Activated CD8-positive, alpha-beta T cell treated with anti-CD3 and anti-CD28 coated beads for 36 hours (primary cell): ENCODE measurements at places on chromosomes 6 and 20.

DNA sequence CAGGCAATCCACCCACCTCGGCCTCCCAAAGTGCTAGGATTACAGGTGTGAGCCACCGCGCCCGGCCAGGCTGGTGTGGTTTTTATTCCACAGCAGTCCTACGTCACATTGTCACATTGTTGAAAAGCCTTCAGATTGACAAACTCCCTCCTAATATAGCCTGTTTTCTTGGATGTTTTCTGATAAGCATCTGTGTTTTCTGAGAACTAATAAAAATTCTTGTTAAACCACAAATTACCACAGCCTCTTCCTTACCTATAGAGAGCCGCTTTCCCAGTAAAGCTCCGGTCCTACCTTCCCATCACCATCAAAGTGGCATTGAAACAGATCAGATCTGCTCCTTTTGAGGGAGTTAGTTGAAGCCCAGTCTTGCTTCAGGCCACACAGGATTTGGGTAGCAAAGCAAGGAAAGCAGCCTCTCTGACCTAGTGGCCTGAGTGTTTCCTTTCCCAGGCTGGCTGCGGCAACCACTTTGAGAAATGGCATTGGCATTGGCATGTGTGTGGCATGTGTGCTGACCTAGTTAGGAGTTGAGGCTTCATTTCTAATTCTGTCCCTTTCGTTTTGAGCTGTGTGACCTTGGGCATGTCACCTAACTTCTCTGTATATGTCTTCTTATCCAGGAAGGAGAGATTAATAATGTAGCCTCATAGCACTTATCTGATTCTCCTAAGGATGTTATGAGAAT, 1.7 kb upstream of the PKIG start:
- no peak for DNase-seq

- DNase-seq: no peak
Measured at GRCh38 chr20:5046656-5047339, 45.5 kb upstream of the SLC23A2 start.

DNA sequence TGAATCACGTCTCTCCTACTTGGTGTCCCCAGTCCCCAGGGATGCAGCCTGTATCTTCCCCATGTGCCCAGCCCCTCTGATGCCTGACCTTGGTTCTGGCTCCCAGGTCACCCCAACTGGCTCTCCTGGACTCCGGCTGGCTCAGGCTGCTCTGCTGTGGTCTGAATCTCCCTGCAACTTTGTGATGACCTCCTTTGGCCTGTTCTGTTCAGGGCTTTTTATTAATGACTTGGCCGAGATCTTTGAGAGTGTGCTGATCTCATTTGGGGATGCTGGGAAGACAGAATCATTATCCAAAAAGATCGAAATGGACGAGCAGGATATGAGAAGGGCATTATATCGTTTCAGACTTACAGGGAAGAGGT, 67.4 kb downstream of the IGF2R start:
- DNase-seq: no peak

GRCh38 chr6:447381-448165, 56.0 kb downstream of the IRF4 start:
- DNase-seq: peak; percentile 66

GRCh38 chr6:140156131-140156530, 781.7 kb upstream of the CITED2 start:
- no peak for DNase-seq

DNA sequence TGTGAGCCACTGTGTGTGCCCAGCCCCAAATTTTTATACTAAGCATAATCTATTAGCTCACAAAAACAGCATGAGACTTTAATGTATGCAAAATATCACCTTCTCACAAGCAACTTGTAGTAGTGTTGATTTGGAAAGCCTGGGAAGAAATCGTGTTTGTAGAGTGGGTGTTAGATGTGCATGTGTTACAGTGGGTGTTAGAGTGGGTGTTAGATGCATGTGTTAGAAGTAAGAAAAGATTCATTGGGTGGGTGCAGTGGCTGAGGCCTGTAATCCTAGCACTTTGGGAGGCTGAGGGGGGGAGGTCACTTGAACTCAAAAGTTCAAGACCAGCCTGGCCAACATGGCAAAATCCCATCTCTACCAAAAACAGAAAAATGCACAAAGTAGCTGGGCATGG, 6.3 kb upstream of the SCAF8 start:
- DNase-seq: no peak

DNA sequence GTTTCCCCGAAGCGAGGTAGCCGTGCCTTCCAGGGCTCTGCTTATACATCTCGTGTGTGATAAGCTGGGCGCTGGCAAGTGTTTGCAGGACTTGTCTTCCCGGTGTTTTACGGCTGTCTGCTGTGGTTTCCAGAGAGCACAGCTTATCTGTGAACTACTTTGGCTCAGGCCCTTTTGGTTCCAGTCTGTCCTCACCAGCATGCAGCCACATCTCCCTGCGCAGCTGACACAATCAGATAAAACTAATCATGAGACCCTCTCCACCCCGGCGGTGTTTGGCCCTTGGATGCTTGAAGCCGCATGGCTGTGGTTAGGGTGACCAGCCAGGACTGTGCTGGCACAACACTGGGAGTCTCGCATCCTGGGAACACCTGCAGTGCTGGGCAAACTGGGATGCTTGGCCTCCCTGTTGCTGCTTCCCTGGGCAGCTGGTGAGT, 241.8 kb upstream of the FOXQ1 start:
- DNase-seq: no peak

GRCh38 chr6:127243501-127243900, 23.2 kb upstream of the RNF146 start:
- no peak for DNase-seq

DNA sequence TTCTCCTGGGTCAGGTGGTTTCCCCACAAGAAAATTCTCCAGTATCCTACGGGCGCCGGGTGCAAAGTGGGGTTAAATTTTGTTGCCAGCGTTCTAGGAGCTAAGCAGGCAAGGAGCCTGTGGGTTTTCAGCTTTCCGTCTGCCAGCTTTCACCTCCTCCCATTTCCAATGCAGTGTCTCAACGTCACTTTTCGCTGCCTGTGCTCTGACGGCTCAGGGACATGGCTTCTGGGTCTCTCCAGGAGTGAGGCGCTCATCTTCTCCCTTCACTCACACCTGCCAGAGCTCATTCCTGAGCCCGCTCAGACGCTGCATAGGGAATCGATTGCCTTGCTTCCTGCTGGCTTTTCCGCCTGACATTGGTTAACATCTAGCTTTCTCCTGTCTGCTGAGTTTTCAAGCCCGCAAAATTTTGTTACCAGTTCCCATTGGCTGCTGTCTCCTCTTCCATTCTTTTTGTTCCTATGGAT, 7.3 kb upstream of the NAA20 start:
- no peak for DNase-seq

- no peak for DNase-seq
Measured at GRCh38 chr20:57688295-57688694, 21.5 kb downstream of the PMEPA1 start.

DNA sequence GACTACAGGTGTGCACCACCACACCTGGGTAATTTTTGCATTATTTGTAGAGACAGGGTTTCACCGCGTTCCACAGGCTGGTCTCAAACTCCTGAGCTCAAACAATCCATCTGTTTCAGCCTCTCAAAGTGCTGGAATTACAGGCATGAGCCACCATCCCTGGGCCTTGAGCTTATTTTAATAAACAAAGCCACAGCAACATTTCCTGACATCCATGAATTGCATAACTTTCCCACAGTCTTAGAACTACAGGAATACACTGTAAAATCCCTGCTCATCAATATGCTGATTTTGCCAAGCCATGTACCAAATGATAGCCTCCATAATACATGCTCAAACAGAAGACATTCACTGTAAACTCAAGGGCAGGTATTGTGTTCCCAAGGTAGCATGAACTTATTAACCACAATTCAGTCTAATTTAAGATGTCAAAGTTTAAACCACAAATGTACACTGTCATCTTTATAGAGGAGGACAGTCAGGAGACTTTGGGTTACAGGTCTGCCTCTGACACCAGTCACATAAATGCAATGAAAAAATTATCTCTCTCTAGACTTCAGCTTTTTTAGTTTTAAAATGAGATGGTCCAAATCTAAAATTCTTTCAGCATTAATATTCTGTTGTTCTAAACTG, 40.0 kb downstream of the NUDT3 start:
- no peak for DNase-seq

- no peak for DNase-seq
Measured at GRCh38 chr6:124298730-124299129, 495.1 kb downstream of the NKAIN2 start.
